ENCODE measurements at places on chromosomes 7 and 10.

DNA sequence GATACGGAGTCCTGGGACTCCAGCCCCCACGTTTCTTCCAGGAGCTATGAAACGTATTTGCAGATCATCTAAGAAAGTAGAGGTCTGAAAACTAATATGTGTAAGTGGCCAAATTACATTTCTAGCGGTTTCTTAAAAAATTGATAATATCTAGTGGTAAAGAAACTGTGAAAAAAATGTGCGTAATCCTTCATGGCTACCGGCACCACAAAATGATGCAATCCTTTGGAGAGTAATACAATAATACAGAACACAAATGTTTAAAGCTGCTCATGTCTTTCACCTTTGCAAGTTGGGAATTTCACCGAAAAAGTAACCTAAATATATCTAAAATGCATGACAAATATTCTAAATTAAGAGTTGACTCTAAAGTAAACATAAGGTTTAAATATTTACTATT is 742.1 kb downstream of the GRID1 start:
- DNase-seq: no peak

- no peak for DNase-seq
These were observed 23.4 kb upstream of the MICU1 start for GRCh38 chr10:72649291-72649690.

DNA sequence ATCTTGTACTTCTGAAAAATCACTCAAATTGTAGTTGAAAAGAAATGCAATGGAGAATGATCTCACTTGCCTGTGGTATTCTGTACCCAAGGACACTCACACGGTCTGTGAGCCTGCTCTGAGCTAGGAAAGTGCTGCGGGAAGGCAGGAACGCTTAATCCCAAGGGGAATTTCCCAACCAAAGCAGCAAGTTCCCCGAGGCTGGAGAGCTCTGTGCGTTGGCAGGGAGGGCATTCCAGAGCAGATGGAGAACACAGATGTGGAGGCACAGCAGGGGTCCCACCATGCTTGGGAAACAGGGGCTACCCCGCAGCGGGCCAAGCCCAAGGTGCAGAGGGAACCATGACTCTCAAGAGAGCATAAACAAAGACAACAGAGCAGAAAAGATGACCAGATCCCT is 13.6 kb downstream of the SVIL start:
- DNase-seq: no peak

DNA sequence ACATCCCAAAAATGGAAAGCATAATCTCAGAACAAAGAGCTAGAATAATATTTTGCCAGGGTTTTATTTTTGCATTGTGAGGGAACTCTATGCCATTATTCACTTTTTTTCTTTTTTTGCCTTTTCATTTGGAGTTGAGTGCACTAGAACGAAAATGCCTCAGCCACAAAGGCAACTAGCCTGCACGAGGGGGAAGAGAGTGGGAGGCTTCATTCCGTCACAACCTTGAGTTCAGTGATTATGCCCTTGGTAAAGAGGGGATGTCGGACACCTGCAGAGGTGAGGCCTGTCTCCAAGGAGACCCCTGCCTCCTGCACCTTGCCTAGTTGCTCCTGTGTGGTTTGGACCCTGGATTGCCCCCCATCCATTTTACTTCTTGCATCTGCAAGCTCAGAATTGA is 232.7 kb downstream of the TEX36 start:
- no peak for DNase-seq

GRCh38 chr7:2982831-2983230 is 60.8 kb downstream of the CARD11 start:
- peak; percentile 26 for DNase-seq

- DNase-seq: no peak
These were observed 104.9 kb downstream of the SEC23IP start for GRCh38 chr10:119997429-119997828.

DNA sequence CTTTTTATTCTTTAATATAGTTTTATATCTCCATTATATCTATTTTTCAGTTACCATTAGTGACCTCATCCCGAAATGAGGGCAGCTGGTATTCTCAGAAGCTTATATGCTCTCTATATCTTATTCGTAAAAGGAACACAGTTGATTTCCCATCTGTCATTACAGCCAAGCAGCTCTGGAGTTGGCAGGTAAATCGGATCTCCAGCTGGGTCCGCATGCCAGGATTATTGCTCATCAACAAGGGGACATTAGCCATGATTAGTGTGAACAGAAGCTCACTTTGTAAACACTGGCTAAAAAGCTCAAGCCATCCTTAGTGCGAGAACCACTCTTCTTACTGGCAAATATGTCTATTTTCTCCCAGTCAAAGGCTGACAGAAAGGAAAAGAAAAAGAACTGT is 180.3 kb downstream of the NPSR1 start:
- no peak for DNase-seq

GRCh38 chr10:851901-852300 is 79.6 kb downstream of the LARP4B start:
- no peak for DNase-seq
